ENCODE measurements at places on chromosomes 6 and 20.

DNA sequence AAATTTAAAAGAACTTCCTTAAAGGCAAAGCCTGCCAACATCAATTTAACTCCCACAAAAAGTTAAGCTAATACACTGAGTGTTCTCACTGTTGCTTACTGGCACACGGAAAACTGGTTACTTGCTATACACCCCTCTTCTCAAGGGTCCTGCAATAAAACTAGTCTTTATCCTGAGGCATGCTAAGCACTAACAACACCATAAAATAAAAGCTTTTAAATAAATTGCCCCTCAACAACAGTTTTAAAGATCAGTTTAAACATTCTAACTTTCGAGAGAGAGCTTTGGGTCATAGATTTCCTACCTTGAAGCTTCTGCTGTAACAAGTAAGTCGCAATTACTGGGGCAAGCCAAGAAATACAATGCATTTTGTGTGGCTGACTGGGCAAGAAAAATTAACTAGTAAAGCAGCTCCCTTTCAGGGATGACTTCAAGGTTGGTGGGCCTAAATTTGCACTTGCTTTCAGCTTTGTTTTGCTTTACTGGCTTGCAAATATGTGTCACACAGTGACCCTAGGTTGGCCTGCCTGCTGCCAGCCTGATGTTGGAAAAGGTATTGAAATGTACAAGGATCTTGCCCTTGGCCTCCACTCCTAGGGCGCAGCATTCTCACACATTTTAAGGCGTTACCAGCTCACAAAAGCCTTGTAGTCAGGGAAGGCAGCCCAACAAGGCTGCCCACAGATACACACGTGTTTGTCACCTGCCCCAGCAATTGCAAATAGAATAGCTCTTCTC lies 4.0 kb upstream of the HEY2 start:
- no peak for DNase-seq
- H3K36me3 ChIP-seq: no peaks in the 10 kb centered on the region
- H3K4me3 ChIP-seq: no peak overlapping the region
- H3K27ac ChIP-seq: no peak overlapping the region

- H3K4me3 ChIP-seq: no peak overlapping the region
- H3K27ac ChIP-seq: peak overlapping the region; percentile 71
- no peaks in the 10 kb centered on the region for H3K36me3 ChIP-seq
- DNase-seq: no peak
Observed at GRCh38 chr20:6058684-6059295, 4.9 kb upstream of the LRRN4 start.

DNA sequence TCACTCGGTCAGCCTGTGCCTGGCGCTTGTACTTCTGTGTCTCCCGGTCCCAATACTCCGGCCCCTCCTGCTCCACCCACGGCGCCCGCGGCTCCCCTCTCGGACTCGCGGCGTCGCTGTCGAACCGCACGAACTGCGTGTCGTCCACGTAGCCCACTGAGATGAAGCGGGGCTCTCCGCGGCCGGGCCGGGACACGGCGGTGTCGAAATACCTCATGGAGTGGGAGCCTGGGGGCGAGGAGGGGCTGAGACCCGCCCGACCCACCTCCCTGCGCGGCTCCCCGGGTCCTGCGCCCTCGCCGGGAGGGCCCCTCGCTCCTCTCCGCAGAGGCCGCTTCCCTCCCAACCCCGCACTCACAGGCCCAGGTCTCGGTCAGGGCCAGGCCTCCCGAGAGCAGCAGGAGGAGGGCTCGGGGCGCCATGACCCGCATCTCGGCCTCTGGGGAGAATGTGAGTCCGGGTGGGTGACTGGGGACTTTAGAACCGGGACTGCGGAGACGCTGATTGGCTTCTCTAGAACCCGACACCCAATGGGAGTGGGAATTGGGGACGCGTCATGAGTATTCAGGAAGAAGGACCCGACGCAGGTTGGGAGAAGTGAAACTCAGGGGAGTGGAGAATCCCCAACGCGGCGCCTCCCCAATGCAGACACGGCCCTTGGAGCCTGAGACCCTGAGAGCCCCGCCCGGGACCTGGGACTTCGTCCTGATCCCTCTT lies at the start of gene HLA-C:
TSS of gene HLA-C (minus strand) at position 452 of the 717 bp plus-strand sequence. CDS start at position 431, 21 bp downstream.
- peak; percentile 92 for DNase-seq
- H3K4me3 ChIP-seq: peak within 1 kb of the TSS; percentile 100
- H3K4me1 ChIP-seq: no peaks in the 10 kb centered on the region
- no peaks in the 10 kb centered on the region for H3K27me3 ChIP-seq
- peak within 1 kb of the TSS; percentile 78 for H3K27ac ChIP-seq
- H3K36me3 ChIP-seq: peaks cover 36% of the 10 kb centered on the region

DNA sequence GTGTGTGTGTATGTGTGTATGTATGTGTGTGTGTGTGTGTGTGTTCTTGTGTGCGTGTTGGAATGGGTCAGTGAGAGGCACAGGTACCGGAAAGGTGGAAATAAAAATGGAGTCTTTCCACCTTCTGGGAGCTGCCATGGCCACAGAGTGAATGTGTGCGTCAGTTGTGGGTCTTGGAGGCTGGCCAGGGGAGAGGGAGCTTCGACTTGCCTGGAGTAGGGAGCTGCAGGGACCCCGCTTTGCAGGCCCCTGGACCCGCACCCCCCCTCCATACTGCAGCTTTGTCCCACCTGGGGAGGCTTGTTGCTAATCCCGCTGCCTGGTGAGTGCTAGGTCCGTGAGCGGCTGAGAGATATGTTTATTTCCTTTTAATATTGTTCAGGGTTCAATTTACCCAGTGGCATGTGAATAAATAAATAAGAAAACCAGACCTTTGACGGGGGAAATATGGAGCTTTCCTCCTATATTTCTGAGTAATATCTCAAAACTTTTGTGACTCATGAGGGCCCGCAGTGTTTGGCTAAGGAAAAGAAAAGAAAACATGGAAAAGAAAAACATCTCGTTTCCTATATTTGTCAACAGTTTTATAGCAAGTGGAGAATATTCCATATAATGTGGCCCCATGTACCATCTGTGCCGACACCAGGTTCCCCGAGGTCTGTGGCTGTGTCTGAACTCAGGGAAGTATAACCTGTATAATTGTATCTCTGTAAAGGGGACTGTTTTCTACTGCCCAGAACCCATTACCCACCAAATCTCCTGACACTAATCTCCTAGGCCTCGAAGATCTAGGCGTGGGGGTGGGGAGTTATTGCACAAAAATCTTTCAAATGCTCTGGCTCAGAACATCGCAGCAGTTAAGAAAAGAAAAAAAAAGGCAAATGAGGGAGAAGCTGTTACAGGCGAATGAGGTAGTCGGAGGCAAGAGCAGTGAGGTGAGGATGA lies 24.6 kb upstream of the CCDC167 start:
- H3K27ac ChIP-seq: no peak overlapping the region
- no peak overlapping the region for H3K4me3 ChIP-seq
- DNase-seq: no peak
- H3K27me3 ChIP-seq: no peaks in the 10 kb centered on the region
- H3K36me3 ChIP-seq: no peaks in the 10 kb centered on the region
- H3K4me1 ChIP-seq: no peaks in the 10 kb centered on the region

DNA sequence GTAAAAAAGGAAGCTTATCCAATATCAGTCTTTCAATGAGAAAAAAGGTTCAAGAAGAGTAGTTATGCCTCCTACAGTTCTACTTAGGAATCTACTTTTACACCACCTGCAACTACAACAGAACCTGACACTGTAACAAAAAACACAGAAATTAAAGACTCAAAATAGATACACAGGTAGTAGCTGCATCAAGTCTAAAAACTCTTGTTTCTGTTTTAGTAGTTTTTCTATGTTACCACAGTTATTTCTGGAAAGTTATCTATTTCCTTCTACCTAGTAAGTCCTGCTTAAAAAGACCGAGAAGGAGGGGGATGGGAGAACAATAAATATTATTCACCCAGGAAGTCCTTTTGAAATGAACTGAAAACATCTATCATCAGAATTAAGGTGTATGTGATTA lies 52.5 kb downstream of the ATG5 start:
- H3K36me3 ChIP-seq: peaks cover 17% of the 10 kb centered on the region
- H3K27me3 ChIP-seq: no peaks in the 10 kb centered on the region
- no peak overlapping the region for H3K27ac ChIP-seq
- H3K4me3 ChIP-seq: no peak overlapping the region

DNA sequence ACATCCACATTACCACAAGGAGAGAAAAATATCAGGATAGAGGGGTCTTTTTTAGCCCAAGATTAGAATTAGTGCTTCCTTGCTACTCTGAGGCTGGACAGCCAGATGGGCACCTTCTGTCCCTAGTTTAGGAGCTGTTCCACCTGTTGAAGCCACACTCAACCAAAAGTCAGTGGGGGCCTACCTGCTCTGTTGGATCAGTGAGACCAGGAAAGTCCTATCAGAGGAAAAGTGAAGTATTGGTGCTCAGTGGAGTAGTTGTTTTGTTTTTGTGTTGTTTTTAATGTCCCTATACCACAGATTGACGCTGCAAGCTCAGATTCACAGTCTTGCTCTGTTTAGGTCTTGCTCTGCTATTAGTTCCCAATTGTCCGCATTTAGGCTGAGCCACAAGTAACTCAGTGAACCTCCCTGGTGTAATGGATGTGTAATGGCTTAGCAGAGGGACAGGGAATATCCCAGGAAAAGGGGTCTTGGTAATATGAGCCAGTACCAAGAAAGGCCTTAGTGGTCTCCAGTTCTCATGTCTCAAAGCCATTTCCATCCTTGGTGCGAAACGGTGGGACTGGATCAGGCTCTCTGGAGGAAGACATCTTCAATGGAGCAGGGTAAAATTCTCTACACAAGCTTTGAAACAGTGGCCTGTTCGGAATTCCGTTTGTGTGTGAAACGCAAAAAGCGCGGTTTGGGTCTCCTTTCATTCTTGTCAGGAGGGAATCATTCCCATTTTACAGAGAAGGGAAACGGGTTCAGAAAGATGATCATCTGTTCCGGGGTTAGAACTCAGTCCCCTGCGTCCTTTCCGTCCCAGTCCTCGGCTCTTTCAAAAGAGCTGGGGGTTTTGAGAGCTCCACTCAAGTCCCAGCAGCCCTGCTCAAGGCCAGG lies 631 bp upstream of the PABPC1L start:
- no peaks in the 10 kb centered on the region for H3K36me3 ChIP-seq
- no peaks in the 10 kb centered on the region for H3K27me3 ChIP-seq
- H3K27ac ChIP-seq: no peak overlapping the region

DNA sequence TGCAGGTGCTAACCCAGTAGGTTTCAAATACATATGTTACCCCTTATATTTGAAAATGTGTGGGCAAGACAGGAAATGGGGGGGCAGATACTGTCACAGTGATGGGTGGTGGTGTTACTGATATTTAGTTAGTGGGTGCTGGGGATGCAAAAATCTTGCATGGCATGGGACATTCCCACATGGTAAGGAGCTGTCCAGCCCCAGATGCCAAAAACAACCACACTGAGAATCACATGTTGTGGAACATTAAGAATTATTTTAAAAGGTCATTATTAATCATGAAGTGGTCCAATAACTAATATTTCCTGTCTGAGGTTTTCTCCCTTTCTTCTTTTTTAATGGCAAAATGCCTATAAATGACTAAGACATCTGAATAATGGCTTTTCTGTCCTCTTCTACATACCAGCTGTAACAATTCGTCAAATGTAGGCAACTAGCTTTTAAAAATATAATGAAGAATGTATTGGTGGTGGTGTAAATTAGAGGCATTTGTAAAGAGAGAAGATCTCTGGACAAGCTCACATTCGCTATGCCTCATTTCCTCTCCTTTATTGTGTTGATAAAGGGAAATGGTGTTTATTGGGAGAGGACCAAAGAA lies 57.3 kb upstream of the SLC35B3 start:
- H3K4me3 ChIP-seq: no peak overlapping the region
- H3K4me1 ChIP-seq: no peaks in the 10 kb centered on the region
- H3K36me3 ChIP-seq: no peaks in the 10 kb centered on the region

DNA sequence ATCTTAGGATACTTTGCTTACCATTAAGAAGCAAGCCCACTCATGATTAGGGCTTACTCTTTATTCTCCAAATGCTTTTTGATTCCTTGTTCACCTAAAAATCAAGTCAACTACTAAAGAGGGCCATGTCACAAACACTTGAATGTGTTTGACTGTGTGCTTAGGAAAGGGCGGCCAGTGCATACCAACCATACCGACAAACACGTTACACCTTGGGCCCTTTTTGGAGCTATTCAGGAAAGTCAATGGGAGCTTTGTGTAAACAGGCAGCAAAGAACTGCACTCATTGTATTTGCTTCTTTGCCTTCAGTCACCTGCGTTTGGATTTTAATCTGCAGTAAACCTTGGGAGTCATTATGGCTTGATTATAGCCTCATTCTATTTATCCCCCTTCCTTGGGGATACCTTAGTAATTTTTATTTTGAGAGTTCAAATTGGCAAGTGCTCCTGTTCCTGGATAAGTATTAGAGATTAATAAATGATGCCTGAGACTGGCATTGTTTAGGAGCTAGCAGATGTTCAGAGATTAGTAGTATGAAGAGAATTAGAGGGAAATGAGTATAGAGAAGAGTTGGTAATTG lies 102.6 kb upstream of the HDGFL1 start:
- H3K36me3 ChIP-seq: no peaks in the 10 kb centered on the region
- H3K27me3 ChIP-seq: no peaks in the 10 kb centered on the region
- no peak overlapping the region for H3K27ac ChIP-seq
- DNase-seq: no peak
- peaks cover 14% of the 10 kb centered on the region for H3K4me1 ChIP-seq
- no peak overlapping the region for H3K4me3 ChIP-seq

GRCh38 chr6:158131926-158132325 lies 36.1 kb downstream of the SERAC1 start:
- H3K4me3 ChIP-seq: no peak overlapping the region
- H3K27me3 ChIP-seq: no peaks in the 10 kb centered on the region
- no peaks in the 10 kb centered on the region for H3K36me3 ChIP-seq
- no peak for DNase-seq

- H3K36me3 ChIP-seq: no peaks in the 10 kb centered on the region
- H3K4me3 ChIP-seq: no peak overlapping the region
- H3K27ac ChIP-seq: no peak overlapping the region
- DNase-seq: no peak
- no peaks in the 10 kb centered on the region for H3K27me3 ChIP-seq
Observed at GRCh38 chr6:110781522-110782214, 33.6 kb downstream of the CDK19 start.

GRCh38 chr6:108675226-108676200 lies 114.8 kb downstream of the FOXO3 start:
- H3K27ac ChIP-seq: no peak overlapping the region
- H3K27me3 ChIP-seq: no peaks in the 10 kb centered on the region
- DNase-seq: no peak
- H3K4me1 ChIP-seq: peaks cover 72% of the 10 kb centered on the region

- no peak overlapping the region for H3K27ac ChIP-seq
- DNase-seq: no peak
- H3K36me3 ChIP-seq: no peaks in the 10 kb centered on the region
- peaks cover 98% of the 10 kb centered on the region for H3K27me3 ChIP-seq
- H3K4me1 ChIP-seq: peaks cover 5% of the 10 kb centered on the region
Observed at GRCh38 chr20:63452821-63453523, 19.5 kb downstream of the KCNQ2 start.

- no peak for DNase-seq
- no peaks in the 10 kb centered on the region for H3K4me1 ChIP-seq
- H3K27me3 ChIP-seq: no peaks in the 10 kb centered on the region
Observed at GRCh38 chr6:31686483-31686882, 5.6 kb upstream of the LY6G5C start.

- no peaks in the 10 kb centered on the region for H3K4me1 ChIP-seq
- no peak for DNase-seq
- no peak overlapping the region for H3K4me3 ChIP-seq
- peaks cover 81% of the 10 kb centered on the region for H3K27me3 ChIP-seq
- no peaks in the 10 kb centered on the region for H3K36me3 ChIP-seq
- no peak overlapping the region for H3K27ac ChIP-seq
Observed at GRCh38 chr6:100470422-100471120, 5.8 kb upstream of the SIM1 start.

GRCh38 chr6:3208775-3209113 lies 18.7 kb downstream of the TUBB2B start:
- no peaks in the 10 kb centered on the region for H3K4me1 ChIP-seq
- no peaks in the 10 kb centered on the region for H3K36me3 ChIP-seq
- no peak for DNase-seq
- H3K27ac ChIP-seq: no peak overlapping the region
- peaks cover 13% of the 10 kb centered on the region for H3K27me3 ChIP-seq
- H3K4me3 ChIP-seq: no peak overlapping the region

All from left lung (tissue), 14 donors.